Globus pallidus (tissue), 1 donor: ENCODE measurements at places on chromosomes 12 and 14.

DNA sequence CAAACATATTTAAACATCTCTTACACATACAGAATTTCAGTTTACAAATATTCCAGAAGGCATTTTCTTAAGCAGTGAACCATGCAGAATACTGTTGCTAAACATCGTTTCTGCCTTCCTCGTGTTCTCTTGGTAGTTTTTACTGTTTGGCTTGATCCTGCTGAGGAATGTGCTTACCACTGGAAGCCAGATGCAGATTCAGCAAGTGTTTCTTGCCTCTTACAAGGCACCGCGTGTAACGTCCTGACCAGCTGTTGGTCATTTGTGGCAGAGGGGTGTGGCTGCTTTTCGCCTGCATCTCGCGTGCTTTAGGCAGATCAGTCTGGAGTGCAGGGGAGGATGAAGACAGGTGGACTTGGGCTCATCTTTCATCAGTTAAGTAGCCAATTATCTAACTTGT lies 12.4 kb downstream of the EIF2B1 start:
- DNase-seq: no peak

DNA sequence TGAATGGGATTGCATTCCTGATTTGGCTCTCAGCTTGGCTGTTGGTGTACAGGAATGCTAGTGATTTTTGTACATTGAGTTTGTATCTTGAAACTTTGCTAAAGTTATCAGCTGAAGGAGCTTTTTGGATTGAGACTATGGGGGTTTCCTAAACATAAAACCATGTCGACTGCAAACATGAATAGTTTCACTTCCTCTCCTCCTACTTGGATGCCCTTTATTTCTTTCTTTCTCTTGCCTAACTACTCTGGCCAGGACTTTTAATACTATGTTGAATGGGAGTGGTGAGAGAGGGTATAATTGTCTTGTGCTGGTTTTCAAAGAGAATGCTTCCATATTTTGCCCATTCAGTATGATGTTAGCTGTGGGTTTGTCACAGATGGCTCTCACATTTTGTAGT lies 141.5 kb downstream of the CEP83 start:
- no peak for DNase-seq

DNA sequence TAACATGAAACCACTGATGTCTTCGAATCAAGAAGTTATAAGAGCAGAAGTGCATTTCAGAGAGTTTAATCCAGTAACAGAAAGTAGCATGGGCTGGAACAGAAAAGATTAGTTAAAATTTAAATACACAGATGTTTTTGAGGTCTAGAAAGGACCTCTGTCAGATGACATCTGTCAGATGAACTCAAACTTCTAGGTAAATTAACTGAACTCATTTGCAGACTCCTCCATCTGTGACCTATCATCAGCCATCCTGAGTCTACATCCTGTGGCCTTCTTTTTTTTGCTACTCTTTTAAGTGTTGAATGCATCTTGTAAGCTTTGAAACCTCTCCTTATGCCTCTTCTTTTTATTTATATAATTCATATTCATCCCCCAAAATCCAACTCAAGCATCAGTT lies 53.3 kb downstream of the C2CD5 start:
- no peak for DNase-seq

- DNase-seq: no peak
Measured at GRCh38 chr12:90064852-90065801, 356.5 kb upstream of the ATP2B1 start.

DNA sequence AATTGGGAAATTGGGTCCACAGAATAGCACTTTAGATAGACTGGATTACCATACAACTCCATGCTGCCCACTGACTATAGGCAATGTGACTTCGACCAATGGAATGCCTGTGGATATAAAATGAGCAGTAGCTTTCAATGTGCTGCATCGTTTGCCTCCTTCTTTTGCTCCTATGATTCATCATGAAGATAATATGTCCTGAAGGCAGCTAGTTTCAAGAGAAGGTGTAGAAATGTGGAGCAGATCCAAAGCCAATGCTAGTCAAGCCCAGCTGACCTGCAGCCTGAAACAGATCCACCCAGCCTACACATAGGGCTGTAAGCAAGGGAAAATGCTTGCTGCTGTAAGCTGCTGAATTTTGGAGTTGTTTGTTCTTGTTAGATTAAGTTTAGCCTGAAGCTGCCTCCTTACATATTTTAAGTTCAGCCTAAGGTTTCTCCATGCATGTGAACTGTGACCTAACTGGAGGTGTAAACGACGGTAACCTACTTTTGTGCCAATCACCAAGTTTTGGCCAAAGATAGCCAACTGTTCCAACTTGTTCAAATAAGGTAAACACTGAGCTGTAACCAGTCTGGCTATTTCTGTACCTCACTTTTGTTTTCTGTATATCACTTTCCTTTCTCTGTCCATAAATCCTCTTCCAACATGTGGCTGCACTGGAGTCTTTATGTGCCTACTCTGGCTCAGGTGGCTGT lies 169.1 kb upstream of the AVPR1A start:
- DNase-seq: no peak

GRCh38 chr14:100442036-100442435 lies 118.9 kb downstream of the SLC25A47 start:
- DNase-seq: no peak

- DNase-seq: no peak
Measured at GRCh38 chr14:65318636-65319506, 93.7 kb upstream of the FUT8 start.

DNA sequence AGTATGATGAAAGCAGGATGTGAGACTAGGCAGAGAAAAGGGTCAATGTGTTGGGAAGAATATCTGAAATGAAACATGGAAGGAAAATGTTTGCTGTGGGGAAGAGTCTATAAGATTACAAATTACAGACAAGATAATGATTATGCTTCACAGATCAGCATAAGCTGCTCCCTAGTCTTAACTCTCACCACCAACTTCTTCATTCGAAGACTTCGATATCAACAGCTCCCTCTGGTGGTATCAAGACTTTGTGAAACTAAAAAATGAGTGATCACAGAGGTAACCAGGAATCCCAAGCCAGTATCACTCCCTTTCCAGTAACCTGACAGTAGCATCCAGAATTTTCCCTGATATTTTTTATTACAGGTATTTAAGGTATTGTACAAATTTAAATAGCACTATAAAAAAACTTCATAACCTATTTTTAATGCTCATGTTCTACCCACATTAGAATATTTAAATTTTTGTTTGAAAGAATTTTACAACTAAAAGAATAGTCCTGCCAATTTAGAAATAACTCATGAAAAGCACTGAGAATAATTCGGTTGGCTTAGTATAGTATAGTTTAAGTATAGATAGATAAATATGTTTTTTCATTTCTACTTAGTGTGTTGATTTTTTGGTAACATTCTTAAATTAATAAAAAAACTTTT lies 84.4 kb downstream of the C2CD5 start:
- DNase-seq: peak; percentile 57

DNA sequence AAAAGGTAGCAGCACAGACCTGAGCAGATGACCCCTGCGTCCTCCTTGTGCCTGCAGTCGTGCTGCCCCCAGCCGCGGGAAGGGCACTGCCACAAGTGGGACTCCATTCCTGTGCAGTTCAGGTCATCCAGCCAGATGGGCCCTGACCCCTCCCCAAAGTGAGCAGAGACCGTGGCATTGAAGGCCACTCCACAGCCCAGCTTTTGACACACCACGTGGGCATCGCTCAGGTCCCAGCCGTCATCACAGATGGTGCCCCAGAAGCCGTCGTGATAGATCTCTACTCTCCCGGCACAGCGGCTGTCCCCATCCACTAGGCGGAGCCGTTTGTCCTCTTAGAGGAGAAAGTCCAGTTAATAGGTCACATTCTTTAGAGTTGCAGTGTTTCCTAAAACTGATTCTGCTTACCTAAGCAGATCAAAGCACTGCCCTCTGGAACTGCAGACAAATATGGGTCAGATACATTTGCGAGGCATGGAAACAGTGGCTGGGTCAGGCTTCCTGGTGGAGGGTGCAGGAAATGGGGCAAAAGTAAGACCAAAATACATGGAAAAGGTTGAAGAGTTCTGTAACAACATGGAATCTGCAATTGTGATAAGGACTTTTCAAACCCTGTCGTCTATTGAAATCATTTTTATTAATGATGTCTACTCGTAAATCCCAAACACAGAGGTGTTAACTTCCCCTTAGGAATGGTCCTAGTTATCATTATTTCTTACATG lies 69.4 kb downstream of the CD163L1 start:
- DNase-seq: no peak
